ENCODE measurements at places on chromosomes 4 and X.

- no peak for DNase-seq
Measured at GRCh38 chr4:53937918-53938317, 126.5 kb downstream of the CHIC2 start.

GRCh38 chr4:31338000-31338399, 617.8 kb downstream of the PCDH7 start:
- DNase-seq = no peak

- no peak for DNase-seq
Measured at GRCh38 chr4:68256284-68256683, 10.8 kb upstream of the TMPRSS11B start.

DNA sequence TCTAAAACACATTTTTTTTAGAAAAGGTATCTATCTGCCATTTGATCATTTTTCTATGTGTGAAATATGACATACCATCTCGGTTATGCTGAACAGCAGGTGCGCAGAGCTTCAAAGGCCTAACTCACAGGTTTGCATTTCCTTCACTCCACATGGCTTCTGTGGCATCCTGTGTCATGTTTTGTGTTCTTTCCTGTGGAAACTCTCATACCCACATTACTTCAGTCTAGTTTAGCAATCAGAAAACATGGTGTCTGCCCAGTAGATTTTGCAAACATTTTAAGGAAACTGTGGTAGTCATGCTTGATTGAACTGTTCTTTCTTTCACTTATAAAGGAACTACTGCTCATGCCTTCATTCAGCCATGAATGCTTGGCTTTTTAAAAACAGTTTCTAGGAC, 11.3 kb upstream of the ARAP2 start:
- no peak for DNase-seq

Data from stimulated activated CD8-positive, alpha-beta memory T cell treated with anti-CD3 and anti-CD28 coated beads, Interleukin-7, amount 100 ng/mL, for 1 hour (primary cell).